ENCODE measurements at places on chromosomes 2 and 18. TPM values are rescaled to one million over a fixed set of nuclear protein-coding genes. Genes with fewer than 3 reads are reported as not detected.

- no peak overlapping the region for H3K4me3 ChIP-seq
- no peaks in the 10 kb centered on the region for H3K36me3 ChIP-seq
- H3K27ac ChIP-seq: no peak overlapping the region
- peaks cover 14% of the 10 kb centered on the region for H3K4me1 ChIP-seq
- H3K27me3 ChIP-seq: no peaks in the 10 kb centered on the region
Measured at GRCh38 chr2:20182241-20182931, 42.5 kb downstream of the SDC1 start.

GRCh38 chr2:219452361-219453317, 18.0 kb downstream of the SPEG start:
- H3K27ac ChIP-seq: peak overlapping the region; percentile 61
- H3K4me3 ChIP-seq: no peak overlapping the region
- peaks cover 5% of the 10 kb centered on the region for H3K4me1 ChIP-seq
- H3K36me3 ChIP-seq: no peaks in the 10 kb centered on the region
- peaks cover 5% of the 10 kb centered on the region for H3K27me3 ChIP-seq
- peak; percentile 11 for DNase-seq

GRCh38 chr18:60053747-60054304, 154.0 kb downstream of the PMAIP1 start:
- peaks cover 3% of the 10 kb centered on the region for H3K27me3 ChIP-seq
- DNase-seq: no peak
- no peak overlapping the region for H3K27ac ChIP-seq
- H3K4me3 ChIP-seq: no peak overlapping the region

DNA sequence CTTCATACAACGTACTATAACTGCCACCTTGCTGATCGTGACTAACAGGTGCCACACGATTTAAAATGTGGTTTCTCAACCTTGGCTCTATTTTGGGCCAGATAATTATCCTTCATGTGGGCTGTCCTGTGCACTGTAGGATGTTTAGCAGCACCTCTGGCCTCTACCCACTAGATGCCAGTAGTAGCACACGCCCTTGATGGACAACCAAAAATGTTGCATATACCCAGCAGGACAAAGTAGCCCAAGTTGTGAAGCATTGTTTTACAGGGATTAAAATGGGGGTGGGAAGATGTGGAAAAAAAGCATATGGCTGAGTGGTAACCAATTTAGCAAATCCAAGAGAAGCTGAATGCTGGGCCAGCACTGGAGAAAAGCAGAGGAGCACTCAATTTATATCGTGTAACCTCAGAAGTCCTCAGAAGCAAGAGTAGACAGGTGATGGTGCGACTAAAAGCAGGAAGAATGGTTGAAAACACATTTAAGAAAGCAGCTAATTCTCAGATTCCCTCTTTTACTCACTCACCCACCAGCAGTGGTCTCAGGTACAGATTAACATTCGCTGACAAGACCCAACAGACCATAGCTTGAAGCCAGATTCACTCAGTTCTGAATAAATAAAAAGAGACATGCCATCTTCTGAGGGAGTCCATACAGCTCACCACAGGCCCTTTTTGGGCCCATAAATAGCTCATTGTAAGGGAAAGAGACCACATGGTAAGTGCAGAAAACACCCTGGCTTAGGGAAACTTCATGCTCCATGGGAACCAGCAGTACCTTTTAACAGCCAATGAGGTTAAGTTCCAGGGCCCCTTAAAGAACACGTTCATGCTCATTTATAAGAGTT, 50.6 kb downstream of the RAPH1 start:
- H3K36me3 ChIP-seq: peaks cover 6% of the 10 kb centered on the region
- H3K27me3 ChIP-seq: no peaks in the 10 kb centered on the region
- no peak overlapping the region for H3K4me3 ChIP-seq

DNA sequence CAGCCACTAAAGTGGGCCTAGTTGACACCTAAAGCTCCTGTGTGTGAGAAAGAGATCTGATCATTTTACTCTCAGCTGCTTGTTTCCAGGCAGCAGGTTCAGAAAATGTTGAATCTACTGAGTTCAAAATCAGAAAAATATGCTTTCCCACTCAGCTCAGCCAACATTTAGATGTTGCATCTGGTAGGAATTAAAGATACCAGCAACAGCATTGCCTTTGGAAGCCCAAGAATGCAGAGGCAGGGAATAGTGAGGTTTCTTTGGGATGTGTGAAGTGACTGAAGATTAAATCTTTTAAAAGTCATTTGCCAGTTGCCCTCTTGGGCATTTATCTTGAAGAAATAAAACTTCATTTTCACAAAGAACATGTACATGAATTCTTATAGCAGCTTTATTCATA, 33.9 kb upstream of the DOCK10 start:
- no peak overlapping the region for H3K27ac ChIP-seq
- H3K36me3 ChIP-seq: no peaks in the 10 kb centered on the region
- H3K4me3 ChIP-seq: no peak overlapping the region
- H3K27me3 ChIP-seq: peaks cover 7% of the 10 kb centered on the region

DNA sequence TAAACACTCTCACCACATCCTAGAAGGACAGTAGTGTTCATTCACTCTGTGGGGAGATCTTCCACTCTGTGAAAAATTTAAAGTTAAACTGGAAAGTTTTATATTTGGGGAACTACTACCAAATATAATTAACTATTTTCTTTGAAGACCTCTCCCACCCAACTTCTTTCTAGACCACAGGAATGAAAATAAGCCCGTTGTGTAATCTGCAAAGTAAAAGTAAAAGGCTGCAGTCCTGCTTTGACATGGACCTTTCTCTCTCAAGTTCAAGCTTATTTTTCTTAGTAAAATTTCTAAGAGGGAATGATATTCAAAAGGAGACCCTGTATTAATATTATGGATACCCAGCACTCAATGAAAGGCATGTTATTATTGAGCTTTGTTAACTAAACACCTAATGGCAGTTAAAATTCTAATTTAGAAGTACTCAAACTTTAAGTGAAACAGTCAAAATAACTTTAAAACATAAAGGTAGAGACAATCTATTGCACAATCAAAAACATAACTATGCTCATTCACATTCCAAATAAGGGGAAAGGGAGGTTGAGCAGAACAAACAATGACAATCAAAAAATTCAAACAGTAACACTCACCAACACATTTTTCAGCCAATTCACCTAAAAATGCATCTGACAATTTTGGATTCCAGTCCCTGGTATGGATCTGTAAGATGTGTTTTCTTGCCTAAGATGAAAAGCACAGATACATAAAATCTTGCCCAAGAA, 98.5 kb downstream of the ATAD2B start:
- 0 out of 2 replicates have a peak overlapping the region, but pooled peaks have one; percentile 22 for H3K27ac ChIP-seq
- no peaks in the 10 kb centered on the region for H3K27me3 ChIP-seq
- H3K4me3 ChIP-seq: no peak overlapping the region

DNA sequence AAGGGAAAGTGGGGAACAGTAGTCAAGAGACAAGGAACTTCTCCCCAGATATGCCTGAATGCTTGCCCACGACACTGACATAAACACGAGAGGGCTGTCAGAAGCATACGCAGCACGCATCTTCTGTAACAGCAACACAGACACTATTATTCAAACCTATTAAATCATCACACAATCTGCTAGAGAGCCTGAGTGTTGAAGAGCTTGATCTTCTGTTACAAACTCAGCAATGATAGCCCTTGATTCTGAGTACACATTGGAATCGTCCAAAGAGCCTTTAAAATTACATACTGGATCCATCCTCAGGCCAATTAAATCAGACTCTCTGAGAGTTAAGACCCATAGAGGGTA, 111.6 kb downstream of the ZNF521 start:
- DNase-seq: no peak
- H3K27me3 ChIP-seq: no peaks in the 10 kb centered on the region
- H3K27ac ChIP-seq: no peak overlapping the region
- no peaks in the 10 kb centered on the region for H3K36me3 ChIP-seq
- H3K4me1 ChIP-seq: peaks cover 5% of the 10 kb centered on the region

DNA sequence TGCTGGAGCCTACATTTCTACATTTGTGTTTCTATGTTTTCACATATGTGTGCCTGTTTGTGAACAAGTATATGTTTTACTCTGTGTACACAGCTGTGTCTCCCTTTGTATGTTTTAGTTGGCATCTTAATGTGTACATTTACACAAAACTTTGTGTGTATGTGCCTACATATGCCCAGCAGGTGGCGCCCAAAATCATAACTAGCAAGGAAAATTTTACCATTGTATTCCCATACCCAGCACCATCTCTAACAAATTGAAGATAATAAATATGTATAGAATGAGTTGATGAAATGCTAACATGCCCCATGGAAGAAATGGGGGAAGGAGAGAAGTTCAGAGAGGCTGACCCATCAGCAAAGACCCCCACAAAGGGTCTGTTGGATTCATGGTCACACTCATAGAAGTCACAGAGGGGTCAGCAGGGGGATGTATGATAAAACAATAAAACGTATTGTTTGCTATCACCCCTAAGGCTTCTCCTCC, 48.1 kb downstream of the PKDCC start:
- peaks cover 9% of the 10 kb centered on the region for H3K36me3 ChIP-seq
- no peak overlapping the region for H3K27ac ChIP-seq
- DNase-seq: peak; percentile 51
- H3K27me3 ChIP-seq: peaks cover 49% of the 10 kb centered on the region
- peaks cover 15% of the 10 kb centered on the region for H3K4me1 ChIP-seq

GRCh38 chr2:207640160-207640559, 15.0 kb upstream of the METTL21A start:
- H3K36me3 ChIP-seq: peaks cover 9% of the 10 kb centered on the region
- DNase-seq: no peak
- H3K4me1 ChIP-seq: 0 out of 2 replicates have a peak, but pooled peaks cover 4% of the 10 kb centered on the region
- H3K27ac ChIP-seq: no peak overlapping the region
- no peak overlapping the region for H3K4me3 ChIP-seq
- no peaks in the 10 kb centered on the region for H3K27me3 ChIP-seq

- H3K4me3 ChIP-seq: no peak overlapping the region
- H3K27me3 ChIP-seq: no peaks in the 10 kb centered on the region
- no peak for DNase-seq
- no peak overlapping the region for H3K27ac ChIP-seq
Measured at GRCh38 chr2:15243762-15244161, 317.4 kb downstream of the NBAS start.

DNA sequence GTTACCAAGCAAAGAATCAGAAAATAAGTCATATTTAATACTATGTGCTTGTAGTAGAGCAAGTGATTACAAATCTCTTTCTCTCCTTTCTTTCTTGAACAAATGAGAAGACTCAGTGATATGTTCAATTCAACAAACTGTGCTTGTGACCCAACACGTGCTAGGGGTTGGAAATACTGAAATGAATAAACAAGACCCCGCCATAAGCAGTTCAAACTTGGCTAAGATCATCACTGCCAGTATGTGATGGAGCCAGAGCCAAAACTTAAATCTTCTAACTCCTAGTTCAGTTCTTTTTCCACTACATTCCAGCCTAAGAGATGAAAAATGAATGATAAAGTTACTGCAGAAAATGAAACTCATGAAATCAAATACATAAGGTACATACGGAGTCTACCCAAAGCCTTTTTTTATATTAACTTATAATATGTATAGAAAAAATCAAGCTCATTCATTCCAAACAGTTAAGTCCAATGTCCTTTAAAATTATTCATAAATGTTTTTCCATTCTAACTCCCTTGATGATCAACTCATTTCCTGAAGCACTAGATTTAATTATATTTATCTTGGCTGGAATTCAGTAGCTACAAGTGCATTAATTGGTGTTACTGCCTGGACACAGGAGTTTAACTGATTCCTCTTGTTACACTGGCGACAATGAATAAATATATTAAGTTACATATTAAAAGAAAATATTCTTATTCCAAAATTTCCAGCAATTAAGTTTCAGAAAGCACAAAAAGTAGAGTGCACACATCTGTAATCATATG, 36.0 kb downstream of the GALNT3 start:
- DNase-seq: no peak
- H3K27ac ChIP-seq: peak overlapping the region; percentile 34
- peaks cover 38% of the 10 kb centered on the region for H3K4me1 ChIP-seq
- no peaks in the 10 kb centered on the region for H3K27me3 ChIP-seq

DNA sequence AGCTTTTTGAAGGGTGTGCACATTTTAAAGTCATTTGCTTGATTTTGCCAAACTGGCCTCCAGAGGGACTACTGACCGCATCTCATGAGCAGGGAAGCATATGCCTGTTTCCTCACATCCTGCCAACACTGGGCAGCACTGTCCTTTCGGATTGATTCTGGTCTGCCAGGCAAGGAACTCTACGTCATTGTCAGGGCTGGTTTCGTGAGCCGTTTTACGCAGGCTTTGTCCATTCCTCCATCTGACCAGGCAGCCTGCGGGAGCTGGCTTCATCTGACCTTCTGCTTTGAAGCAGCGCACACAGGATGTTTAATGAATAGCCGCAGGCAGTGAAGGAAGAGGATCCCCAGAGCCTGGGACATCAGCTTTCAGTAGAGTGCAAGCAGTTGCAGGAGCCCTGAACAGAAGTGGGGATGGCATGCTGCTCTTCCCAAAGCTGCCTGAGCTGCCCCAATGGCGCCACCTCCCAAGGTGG, 46.3 kb upstream of the SEMA4C start:
- no peaks in the 10 kb centered on the region for H3K36me3 ChIP-seq
- peaks cover 59% of the 10 kb centered on the region for H3K4me1 ChIP-seq
- H3K27ac ChIP-seq: no peak overlapping the region
- H3K4me3 ChIP-seq: no peak overlapping the region
- H3K27me3 ChIP-seq: peaks cover 56% of the 10 kb centered on the region

- peaks cover 39% of the 10 kb centered on the region for H3K4me1 ChIP-seq
- no peak for DNase-seq
- H3K36me3 ChIP-seq: no peaks in the 10 kb centered on the region
- H3K27ac ChIP-seq: no peak overlapping the region
Measured at GRCh38 chr2:48531141-48531648, 1.2 kb downstream of the STON1 start.

DNA sequence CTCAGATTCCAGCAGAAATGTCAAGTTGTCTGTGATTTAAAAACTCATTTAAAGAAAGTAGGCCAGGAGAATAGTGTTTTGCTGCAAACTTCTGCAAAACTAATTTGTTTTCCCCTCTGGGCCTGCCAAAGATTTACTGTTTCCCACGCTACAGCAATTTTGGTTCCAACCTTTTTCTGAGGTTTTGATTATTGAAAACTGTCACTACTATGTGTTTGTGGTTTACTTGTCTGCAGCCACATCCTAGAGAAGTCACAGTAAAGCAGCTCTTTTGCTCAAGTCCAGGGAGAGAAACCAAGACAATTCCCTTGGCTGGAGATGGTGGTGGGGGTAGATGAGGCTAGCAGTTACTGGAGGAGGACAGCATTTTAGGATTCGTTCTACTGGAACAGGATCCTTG, 12.8 kb downstream of the IL1R2 start:
- H3K4me1 ChIP-seq: peaks cover 4% of the 10 kb centered on the region
- no peak overlapping the region for H3K27ac ChIP-seq
- no peaks in the 10 kb centered on the region for H3K36me3 ChIP-seq
- no peaks in the 10 kb centered on the region for H3K27me3 ChIP-seq
- no peak overlapping the region for H3K4me3 ChIP-seq

- no peak overlapping the region for H3K4me3 ChIP-seq
- no peaks in the 10 kb centered on the region for H3K27me3 ChIP-seq
- DNase-seq: no peak
- H3K36me3 ChIP-seq: peaks cover 52% of the 10 kb centered on the region
- H3K27ac ChIP-seq: peak overlapping the region; percentile 82
- peaks cover 58% of the 10 kb centered on the region for H3K4me1 ChIP-seq
Measured at GRCh38 chr18:58970943-58971790, 106.5 kb downstream of the ZNF532 start.

CACNB4 gene
- 6.9 TPM for total RNA-seq

ACADL gene
- total RNA-seq: 0.42 TPM

BMPR2 gene
- 18.1 TPM for total RNA-seq

PLCD4 gene
- 0.28 TPM for total RNA-seq

FASTKD1 gene
- total RNA-seq: 69.7 TPM

All from WTC11 (cell line).